ENCODE measurements at places on chromosomes 3 and 15.

GRCh38 chr3:151733613-151734012 lies at the start of gene AADACL2:
Gene AADACL2 (plus strand): TSS chr3:151733927. CDS start chr3:151734036, 109 bp downstream.
- no peak within 1 kb of the TSS for H3K27ac ChIP-seq
- H3K4me3 ChIP-seq, result no peak within 1 kb of the TSS
- no peaks in the 10 kb centered on the region for H3K4me1 ChIP-seq
- no peaks in the 10 kb centered on the region for H3K27me3 ChIP-seq
- no peak for DNase-seq

DNA sequence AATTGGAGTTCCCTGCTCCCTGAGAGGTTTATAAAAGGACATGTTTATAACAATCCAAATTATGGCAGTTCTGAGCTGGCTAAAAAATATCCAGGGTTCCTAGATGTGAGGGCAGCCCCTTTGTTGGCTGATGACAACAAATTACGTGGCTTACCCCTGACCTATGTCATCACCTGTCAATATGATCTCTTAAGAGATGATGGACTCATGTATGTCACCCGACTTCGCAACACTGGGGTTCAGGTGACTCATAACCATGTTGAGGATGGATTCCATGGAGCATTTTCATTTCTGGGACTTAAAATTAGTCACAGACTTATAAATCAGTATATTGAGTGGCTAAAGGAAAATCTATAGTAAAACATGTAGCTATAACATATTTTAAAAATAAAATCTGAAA lies 13.9 kb downstream of the AADAC start:
- no peak for DNase-seq
- no peaks in the 10 kb centered on the region for H3K27me3 ChIP-seq
- no peak overlapping the region for H3K4me3 ChIP-seq
- H3K4me1 ChIP-seq, result no peaks in the 10 kb centered on the region
- no peak overlapping the region for H3K27ac ChIP-seq
- peaks cover 17% of the 10 kb centered on the region for H3K36me3 ChIP-seq

GRCh38 chr3:155233213-155233612 lies 60.3 kb downstream of the STRIT1 start:
- no peaks in the 10 kb centered on the region for H3K27me3 ChIP-seq
- no peak overlapping the region for H3K4me3 ChIP-seq
- no peaks in the 10 kb centered on the region for H3K36me3 ChIP-seq

DNA sequence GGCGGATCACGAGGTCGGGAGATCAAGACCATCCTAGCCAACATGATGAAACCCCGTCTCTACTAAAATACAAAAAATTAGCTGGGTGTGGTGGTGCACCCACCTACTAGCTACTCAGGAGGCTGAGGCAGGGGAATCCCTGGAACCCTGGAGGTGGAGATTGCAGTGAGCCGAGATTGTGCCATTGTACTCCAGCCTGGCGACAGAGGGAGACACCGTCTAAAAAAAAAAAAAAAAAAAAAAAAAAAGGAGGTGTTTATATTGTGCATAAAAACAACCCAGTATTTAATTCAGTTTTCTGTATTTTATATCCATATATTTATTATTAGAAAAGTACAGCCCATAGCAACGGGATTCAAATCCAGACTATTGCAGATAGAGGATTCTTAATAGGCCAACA lies 129.1 kb upstream of the SOX2 start:
- H3K4me1 ChIP-seq, result no peaks in the 10 kb centered on the region
- no peak for DNase-seq
- no peak overlapping the region for H3K4me3 ChIP-seq

DNA sequence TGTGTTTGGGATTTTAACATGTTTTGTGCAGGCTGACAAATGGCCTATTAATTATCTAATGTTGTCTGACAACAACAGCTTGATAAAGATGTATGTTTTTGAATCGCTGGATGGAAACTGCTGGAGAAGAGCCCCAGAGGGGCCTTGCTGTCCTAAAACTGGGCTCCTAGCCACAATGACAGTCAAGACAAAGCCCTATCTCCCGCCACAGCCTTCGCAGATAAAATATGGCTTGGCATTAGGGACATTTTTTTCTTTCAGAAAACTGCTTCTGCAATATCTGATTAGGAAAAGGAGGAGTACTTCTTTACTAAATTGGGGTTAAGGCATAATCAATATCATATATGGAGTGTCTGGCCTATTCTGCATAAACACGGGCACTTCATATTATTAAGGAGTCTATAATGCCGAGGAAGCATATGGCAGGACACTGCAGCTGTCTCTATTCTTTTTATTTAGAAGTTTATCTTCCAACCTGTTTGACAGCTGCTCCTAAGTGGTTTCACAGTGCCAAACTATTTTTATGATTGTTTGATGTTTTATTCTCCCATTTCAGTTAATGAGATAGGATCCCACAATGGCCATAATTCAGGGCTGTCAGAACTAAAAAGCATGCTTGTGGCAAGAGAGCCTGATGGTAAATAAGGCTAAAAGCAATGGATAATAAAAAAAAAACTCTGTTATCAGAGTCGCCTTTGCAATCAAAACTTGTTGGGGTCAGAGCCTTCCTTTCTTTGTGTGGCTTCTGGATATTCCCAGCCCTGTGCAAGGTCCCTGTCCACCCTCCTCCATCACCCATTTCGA lies 210.1 kb downstream of the MECOM start:
- DNase-seq, result peak; percentile 35
- no peaks in the 10 kb centered on the region for H3K4me1 ChIP-seq
- no peak overlapping the region for H3K4me3 ChIP-seq

- H3K27me3 ChIP-seq, result no peaks in the 10 kb centered on the region
- no peak overlapping the region for H3K4me3 ChIP-seq
- no peaks in the 10 kb centered on the region for H3K4me1 ChIP-seq
- DNase-seq, result no peak
- no peak overlapping the region for H3K27ac ChIP-seq
- no peaks in the 10 kb centered on the region for H3K36me3 ChIP-seq
Observed at GRCh38 chr3:139477710-139478640, 1.7 kb upstream of the RBP2 start.

DNA sequence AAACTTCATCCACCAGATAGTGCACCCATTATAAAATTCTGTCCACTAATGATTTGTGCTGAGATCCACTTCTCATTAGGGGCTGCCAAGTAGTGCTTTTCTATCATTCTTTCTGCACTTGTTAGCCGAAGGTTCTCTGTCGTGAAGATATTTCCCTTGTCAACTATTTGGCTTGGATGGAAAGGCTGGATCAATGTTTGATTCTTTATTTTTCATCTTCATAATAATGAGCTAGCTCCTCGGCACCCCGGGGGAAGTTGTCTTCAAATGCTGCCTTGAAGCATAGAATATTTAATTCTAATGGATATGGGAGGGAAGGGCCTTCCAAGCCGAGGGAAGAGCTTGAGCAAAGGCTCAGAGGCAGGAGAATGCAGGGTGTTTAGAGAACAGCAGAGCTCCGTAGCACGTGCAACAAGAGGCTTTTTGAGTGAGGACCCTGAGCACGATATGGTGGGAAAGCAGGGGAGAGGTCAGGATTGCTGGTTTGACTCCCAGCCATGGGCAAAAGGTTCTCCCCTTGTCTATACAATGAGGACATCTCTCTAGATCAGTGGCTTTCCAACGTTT lies 16.3 kb upstream of the MUC20 start:
- DNase-seq, result no peak
- H3K27me3 ChIP-seq, result no peaks in the 10 kb centered on the region
- H3K4me3 ChIP-seq, result no peak overlapping the region
- H3K4me1 ChIP-seq, result no peaks in the 10 kb centered on the region

DNA sequence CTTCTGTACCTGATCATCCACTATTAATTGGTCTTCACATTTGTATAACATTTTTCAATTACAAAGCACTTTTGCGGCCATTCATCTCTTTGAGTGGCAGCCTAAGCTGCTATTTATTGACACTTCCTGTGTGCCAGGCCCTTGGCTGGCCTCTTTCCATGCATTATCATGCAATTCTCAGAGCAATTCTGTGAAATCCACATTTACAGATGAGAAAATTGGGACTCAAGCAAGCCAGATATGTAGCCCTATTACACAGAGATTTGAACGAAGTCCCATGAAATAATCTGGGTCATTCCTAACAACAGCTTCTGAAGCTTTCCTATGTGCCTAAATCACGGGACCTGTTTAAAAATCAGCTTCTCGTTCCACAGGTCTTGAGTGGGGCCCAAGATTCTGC lies 17.4 kb downstream of the SLC6A1 start:
- no peak overlapping the region for H3K4me3 ChIP-seq
- H3K36me3 ChIP-seq, result no peaks in the 10 kb centered on the region
- no peak for DNase-seq
- peaks cover 57% of the 10 kb centered on the region for H3K4me1 ChIP-seq
- H3K27ac ChIP-seq, result no peak overlapping the region
